ENCODE measurements at places on chromosomes 7 and 10.

- no peak for DNase-seq
Measured at GRCh38 chr10:34187201-34187600, 627.9 kb downstream of the PARD3 start.

- DNase-seq = no peak
Measured at GRCh38 chr10:86321568-86321967, 45.0 kb downstream of the GRID1 start.

DNA sequence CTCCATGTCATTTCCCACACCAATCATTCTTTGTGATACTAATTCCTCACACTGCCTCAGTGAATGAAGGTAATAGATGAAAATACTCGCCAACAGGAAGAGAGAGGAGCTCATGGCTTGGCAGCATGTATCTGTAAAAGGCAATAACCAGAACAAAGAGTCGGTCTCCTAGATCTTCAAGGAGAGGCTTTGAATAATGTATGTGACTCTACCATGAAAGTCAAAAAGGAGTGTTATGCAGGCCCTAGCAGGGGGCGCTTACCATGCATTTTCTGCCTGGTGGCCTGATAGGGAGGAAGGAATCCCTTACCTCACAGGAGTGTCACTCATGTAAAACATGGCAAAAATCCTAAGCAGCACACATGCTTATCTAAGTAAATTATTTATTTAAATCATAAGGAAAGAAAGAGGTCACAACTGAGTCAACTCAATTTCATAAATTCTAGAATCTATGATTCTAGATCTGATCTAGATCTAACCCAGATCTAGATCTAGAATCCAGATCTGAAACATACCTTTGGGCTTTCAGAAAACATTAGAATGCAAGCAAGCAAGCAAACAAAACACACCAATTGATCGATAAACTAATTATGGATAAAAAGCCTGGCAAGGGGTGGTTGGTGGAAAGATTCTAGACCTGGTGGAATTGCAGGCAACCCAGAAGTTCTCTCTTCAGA, 226.3 kb upstream of the KLF6 start:
- no peak for DNase-seq

- no peak for DNase-seq
Measured at GRCh38 chr7:94374721-94375566, 19.8 kb upstream of the COL1A2 start.

DNA sequence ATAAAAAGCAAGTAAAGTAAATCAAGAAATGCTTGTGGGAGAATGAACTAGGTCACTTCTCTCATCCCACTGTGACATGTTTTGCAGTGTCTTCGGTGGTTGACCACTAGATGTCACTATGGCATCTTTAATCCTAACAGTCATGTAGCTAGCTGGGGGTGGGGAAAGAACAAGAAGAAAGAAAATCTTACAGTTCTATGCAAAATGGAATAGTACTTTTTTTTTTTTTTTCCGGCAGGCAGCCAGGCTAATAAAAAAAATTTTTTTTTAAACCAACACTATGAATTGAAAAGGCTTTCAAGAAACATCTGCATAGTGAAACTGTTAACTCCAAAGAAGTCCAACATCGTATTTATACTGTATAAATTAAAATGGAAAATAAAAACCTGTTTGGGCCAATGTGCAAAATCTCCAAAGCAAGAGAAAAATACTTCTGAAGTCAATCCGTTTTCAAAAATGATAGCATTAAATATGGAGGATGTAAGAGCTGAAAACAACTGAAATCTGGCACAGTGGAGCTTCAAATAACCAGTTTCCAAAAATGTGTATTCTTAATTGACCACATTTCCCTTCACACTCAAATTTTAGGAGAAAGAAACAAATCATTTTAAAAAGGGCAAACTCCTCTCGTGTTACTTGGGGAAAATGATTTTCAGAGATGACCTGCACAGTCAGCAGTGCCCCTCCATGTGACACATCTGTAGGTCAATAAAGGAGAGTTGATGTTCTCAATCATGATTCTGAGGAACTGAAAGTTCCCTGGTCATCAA, 38.5 kb downstream of the CDK1 start:
- DNase-seq = peak; percentile 81

- no peak for DNase-seq
Measured at GRCh38 chr7:5439209-5439571, 15.6 kb upstream of the TNRC18 start.

DNA sequence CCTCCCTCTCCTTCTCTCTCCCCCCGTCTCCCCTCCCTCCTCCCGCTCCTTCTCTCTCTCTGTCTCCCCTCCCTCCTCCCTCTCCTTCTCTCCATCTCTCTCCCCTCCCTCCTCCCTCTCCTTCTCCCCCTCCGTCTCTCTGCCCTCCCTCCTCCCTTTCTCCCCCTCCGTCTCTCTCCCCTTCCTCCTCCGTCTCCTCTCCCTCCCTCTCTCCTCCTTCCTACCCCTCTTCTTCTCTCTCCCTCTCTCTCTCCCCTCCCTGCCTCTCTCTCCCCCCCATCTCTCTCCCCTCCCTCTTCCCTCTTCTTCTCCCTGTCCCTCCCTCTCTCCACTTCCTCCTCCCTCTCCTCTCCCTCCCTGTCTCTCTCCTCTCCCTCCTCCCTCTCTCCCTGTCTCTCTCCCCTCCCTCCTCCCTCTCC, 32.2 kb downstream of the AP5Z1 start:
- no peak for DNase-seq

- DNase-seq = no peak
Measured at GRCh38 chr7:95491634-95492314, 6.0 kb downstream of the ASB4 start.

- no peak for DNase-seq
Measured at GRCh38 chr10:65033957-65034356, 1512.8 kb downstream of the REEP3 start.

GRCh38 chr10:96833220-96834001, 1.3 kb downstream of the LCOR start:
- peak; percentile 11 for DNase-seq

GRCh38 chr10:44924261-44925040, 13.3 kb downstream of the TMEM72 start:
- no peak for DNase-seq

- DNase-seq = no peak
Measured at GRCh38 chr10:62853710-62854109, 37.5 kb upstream of the EGR2 start.

- no peak for DNase-seq
Measured at GRCh38 chr10:74145133-74145532, 5.5 kb downstream of the AP3M1 start.

All from hematopoietic multipotent progenitor cell treated with erythropoietin and hydrocortisone succinate and interleukin-3 and kit ligand, for 8 days (in vitro differentiated cells).